Mucosa of descending colon (tissue), 3 donors: ENCODE measurements at places on chromosomes 16 and 17. TPM values are rescaled to one million over a fixed set of nuclear protein-coding genes. Genes with fewer than 3 reads are reported as not detected.

The MRPL28 gene
- total RNA-seq: 53.8 TPM

DNA sequence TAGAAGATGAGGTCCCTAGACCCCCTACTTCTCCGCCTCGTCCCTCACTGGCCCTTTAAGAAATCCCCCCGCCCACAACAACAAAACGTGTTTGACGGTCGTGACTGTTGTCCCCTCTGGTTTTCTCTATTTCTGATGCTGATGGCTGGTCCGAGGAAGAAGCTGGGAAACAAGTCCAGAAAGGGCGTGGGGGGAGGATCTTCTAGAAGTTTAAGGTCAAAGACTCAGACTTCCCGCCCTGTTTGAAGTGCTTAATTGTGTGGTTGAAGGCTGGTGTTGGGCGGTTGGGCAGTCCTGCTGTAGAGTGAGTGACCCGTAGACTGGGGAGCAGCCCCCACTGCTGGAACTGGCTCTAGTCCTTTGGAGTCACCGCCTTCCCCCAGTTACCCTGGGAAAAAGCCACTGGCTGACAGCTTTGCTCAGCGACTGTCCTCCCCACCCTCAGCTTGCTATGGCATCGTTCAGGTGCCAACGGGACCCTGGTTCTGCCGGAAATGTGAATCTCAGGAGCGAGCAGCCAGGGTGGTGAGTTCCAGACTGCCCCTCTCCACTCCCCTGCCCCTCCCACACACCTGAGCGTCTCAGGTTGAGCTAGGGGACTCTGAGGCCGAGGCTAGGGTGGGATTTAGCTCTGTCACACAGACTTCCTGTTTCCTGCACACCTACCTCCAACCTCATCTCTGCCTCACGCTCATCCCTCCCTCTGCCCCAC, 1.6 kb downstream of the MLLT6 start:
- DNase-seq: peak; percentile 63

- no peak for DNase-seq
Observed at GRCh38 chr17:19342611-19343255, 19.8 kb downstream of the B9D1 start.

The GP1BA gene
- not detected for total RNA-seq

DNA sequence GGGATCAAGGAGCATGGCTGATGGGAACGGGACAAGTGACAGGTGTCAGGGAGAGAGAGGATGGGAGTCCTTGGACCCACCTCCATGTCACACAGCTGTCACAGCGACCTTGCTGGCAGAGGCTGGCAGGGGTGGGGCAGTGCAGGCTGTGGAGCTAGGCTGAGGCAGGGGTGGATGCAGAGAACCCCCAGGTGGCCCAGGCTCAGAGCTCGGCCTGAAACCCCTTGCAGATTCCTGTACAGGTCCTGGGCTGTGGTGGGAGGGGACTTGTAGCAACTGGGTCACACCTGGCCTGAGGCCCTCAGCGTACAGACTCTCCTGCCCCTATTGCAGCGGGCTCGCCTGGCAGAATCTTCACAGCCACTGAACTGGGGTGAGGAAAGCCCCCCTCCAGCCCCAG, 174.1 kb downstream of the NTN1 start:
- peak; percentile 32 for DNase-seq

GRCh38 chr17:42706732-42707131, 24.4 kb downstream of the CNTNAP1 start:
- DNase-seq: no peak

- DNase-seq: no peak
Observed at GRCh38 chr17:10756185-10756584, 26.4 kb upstream of the TMEM220 start.

The PRSS33 gene
- total RNA-seq: not detected

DNA sequence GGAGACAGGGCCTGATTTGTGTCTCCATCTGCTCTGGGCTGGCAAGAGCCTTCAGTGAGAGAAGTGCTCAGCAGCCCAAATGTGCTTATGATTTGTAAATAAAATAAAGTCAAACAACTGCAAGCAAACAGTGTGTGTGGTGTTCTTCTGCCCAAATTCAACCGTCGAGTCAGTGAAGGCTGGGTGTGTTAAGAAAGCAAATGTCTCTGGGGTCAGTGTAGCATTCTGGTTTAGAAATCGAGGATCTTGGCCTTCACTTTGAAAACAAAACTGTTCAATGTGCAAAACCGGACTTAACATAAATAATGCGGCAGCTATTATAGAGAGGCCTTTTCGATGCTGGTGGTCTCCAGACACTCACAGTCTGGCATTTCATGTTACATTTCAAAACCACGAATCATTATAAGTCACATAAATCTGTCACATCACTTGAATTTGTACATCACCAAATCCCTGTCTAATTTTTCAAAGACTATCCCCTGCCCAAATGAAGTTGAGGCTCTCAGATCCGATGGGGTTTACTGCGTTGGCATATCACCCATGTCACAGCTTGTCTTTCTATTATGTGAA, 158.6 kb upstream of the MYOCD start:
- no peak for DNase-seq

- no peak for DNase-seq
Observed at GRCh38 chr17:43877451-43878155, 29.7 kb downstream of the MPP2 start.

DNA sequence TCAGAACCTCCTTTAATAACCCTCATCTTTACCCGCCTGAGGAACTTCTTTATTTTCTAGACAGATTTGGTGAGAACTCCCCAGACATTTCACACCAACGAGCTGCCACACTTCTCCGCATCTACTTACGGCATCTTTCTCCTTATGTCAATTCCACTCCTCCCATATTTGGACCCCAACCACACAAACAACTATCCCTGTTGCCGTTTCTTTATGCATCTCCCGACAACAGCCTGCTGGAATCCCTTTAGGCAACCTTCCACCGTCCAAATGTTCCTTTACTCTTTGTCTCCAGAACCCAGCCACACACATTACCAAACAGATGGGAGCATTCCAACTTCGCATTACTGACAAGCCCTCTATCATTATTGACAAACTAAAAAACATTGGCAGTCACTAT, 8.8 kb upstream of the ENDOV start:
- no peak for DNase-seq

DNA sequence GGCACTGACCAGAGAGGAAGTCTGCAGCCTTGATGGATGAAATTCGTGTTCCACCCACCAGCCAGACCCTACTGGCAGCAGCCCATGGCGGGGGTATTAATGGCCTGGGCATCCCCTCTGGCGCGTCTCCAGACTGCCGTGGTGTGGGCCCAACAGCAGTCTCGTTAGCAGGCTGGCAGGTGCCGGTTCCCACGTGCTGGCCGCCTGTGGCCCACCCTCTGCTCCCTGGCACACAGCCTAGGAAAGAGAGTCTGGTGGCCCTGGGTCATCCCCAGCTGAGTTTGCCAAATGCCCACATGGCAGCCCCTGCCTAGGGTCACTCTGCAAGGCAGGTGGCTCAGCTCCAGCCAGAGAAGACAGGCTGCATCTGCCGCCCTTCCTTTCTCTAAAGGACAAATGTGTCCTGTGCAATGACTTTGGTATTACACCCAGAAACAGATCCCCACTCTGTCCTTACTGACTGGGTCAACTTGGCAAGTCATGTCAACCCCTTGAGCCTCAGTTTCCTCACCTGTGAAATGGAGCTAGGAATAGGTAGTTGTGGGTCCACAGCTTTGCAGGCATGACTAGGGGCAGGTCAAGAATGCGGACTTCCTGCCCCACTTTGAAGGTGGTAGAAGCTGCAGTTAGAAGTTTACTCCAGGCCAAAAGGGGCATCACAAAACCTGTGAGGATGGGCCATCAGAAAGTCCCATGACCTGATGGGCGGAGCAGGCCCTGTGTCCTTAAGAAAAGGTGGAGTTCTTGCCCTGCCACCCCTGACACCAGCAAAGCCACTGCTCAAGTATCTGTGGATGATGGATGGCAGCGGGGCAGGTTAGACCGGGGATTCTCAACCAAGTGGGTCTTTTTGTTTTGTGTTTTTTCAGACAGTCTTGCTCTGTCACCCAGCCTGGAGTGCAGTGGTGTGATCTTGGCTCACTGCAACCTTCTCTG, 76.6 kb downstream of the ABCC6 start:
- peak; percentile 35 for DNase-seq

The SEPTIN12 gene
- 1.1 TPM for total RNA-seq

The SCNN1G gene
- 4.2 TPM for total RNA-seq

- no peak for DNase-seq
Observed at GRCh38 chr17:66627985-66628384, 206.9 kb upstream of the CACNG5 start.

DNA sequence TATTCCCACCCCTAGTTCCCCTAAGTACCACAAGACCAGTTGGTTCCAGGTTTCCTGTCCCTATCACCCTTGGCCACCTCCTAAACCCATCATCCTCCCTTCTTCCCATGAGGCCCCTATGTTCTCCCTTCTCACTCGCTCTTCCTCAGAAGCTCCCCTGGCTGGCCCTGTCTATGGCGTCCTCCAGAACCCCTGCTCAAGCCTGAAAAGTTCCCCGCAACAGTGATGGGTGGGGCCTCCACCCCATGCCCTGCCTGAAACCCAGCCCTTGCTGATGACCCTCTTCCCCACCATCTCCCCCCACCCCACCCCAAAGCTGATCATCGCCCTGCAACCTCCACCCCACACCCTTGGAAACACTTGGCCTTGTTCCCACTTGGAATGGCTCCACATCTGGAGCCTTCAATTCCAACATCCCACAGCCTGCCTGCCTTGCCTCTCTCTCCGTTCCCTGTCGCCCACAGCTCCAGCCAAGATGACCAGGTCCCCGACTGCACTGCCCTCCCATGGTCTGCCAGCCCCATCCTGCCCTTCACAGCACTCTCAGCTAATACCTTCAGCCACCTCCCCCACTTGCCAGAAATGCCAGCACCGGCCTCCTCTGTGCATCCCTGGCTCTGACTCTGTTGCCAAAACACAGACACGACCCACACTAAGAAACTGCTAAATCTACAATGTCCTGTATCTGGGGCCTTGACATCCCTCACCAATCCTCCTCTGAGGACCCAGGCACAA, 10.5 kb downstream of the OSBPL7 start:
- DNase-seq: no peak

GRCh38 chr17:45052052-45052772, 780 bp upstream of the DCAKD start:
- no peak for DNase-seq

The EMC8 gene
- total RNA-seq: 30.2 TPM

The SNAI3 gene
- total RNA-seq: 0.28 TPM

DNA sequence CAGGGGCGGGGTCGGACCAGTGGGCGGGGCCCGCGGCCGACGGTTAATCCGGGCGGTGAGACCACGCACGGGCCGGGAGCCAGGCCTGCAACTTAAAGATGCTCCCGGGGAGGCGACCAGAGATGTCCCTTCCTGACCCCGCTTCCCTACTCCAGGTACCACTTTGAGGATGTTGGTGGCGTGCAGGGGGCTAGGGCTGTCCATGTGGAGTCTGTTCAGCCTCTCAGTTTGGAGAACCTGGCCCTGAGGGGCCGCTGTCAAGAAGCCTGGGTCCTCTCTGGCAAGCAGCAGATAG, 580 bp downstream of the RANGRF start:
- peak; percentile 86 for DNase-seq

The ABCC3 gene
- 166 TPM for total RNA-seq

The LRRC37A gene
- total RNA-seq: 6.5 TPM

DNA sequence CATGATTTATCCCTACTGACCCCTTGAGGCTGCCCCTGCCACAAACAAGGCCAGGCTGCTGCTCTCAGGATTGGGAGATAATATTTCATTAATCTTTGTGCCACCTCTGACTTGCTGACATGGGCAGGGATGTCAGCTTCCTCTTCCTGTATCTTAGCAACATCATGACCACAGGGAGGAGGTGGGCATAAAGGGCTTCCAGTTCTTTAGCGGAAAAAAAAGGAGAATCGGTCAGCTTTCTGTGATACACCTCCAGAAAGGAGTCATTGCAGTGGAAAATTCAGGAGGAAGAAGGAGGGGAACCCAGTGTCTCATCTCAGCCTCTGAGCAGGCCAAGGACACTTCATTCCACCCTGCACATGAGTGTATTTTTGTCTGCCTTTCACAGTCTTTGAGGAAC, 206.8 kb upstream of the SDK2 start:
- DNase-seq: no peak

- DNase-seq: no peak
Observed at GRCh38 chr17:38881600-38882191, 11.8 kb downstream of the LASP1 start.

DNA sequence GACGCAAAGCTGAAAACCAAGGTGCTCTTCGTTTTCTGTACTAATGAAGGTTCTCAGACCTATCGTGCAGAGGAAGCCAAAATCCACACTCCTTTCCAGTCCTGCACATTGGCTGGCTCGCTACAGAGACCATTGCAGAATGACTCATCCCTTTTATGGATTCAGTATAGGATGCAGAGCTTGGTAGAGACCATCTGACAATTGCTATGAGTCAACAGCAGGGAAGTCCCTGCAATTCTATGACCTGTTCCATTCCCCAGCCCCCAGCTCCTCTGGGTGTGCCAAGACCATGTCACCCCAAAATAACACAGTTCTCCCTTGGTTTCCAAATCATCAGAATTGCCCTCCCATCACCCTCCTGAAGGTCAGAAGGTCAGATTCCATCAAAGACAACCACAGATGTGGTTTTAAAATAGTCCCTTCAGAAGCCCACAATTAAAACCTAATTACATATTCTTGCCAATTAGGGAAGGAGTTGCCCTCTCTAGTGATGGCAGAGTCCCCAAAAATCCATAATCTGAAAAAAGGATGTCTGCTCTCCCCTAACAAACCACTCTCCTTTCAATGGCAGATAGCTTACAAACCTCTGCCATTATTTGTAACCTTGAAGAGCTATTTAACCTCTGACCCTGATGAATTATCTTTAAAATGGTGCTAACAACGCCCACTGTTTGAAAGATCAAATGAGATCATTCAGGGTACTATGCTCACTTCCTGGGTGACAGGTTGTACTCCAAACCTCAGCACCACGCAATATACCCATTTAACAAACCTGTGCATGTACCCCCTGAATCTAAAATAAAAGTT, 108.2 kb upstream of the RBBP6 start:
- no peak for DNase-seq

GRCh38 chr17:50977487-50978159, 111.5 kb upstream of the TOB1 start:
- no peak for DNase-seq

DNA sequence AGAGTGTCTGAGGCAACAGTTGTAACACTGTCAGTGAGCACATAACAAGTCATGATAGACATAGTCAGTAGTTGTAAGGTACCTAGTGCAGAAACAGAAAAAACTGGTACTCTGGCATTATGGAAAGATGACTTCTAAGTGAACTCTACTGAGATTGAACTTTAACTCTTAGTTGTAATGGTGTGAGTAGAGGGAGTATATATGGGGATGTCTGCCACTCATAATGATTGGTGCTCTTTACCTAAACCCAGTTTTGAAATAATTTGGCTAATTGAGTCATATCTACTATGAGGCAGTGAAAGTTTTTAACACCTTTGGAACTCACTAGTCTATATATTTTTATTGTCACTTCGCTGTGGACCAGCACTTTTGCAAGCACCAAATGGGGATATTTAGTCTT, 6.6 kb downstream of the NLK start:
- DNase-seq: no peak
